ENCODE measurements at places on chromosomes 2 and 18. TPM values are rescaled to one million over a fixed set of nuclear protein-coding genes. Genes with fewer than 3 reads are reported as not detected.

The MAIP1 gene
- 14.2 TPM for polyA plus RNA-seq

The FSHR gene
- polyA plus RNA-seq: 0.01 TPM

The GKN2 gene
- polyA plus RNA-seq: 2.6 TPM

The NEU2 gene
- not detected for polyA plus RNA-seq

The REG1B gene
- 0.34 TPM for polyA plus RNA-seq

The ARHGEF4 gene
- polyA plus RNA-seq: 32.2 TPM

The TXNDC2 gene
- polyA plus RNA-seq: 0.06 TPM

The PLCD4 gene
- 4.3 TPM for polyA plus RNA-seq

The MOGAT1 gene
- polyA plus RNA-seq: not detected

The PKDCC gene
- polyA plus RNA-seq: 6.2 TPM

The FAM161A gene
- polyA plus RNA-seq: 1.1 TPM

The GRB14 gene
- 4.0 TPM for polyA plus RNA-seq

The FER1L5 gene
- polyA plus RNA-seq: 0.20 TPM

The DUSP19 gene
- 0.40 TPM for polyA plus RNA-seq

The GPR45 gene
- not detected for polyA plus RNA-seq

The CLEC4F gene
- polyA plus RNA-seq: 0.14 TPM

The PCARE gene
- polyA plus RNA-seq: 0.07 TPM

The MEMO1 gene
- polyA plus RNA-seq: 73.8 TPM

The AMER3 gene
- not detected for polyA plus RNA-seq

The CNGA3 gene
- polyA plus RNA-seq: 0.02 TPM

The STAMBP gene
- polyA plus RNA-seq: 31.3 TPM

The CASP10 gene
- 8.7 TPM for polyA plus RNA-seq

Data from esophagus (tissue), 2 donors.